ENCODE measurements at places on chromosomes 2 and 18. TPM values are rescaled to one million over a fixed set of nuclear protein-coding genes. Genes with fewer than 3 reads are reported as not detected.

DNA sequence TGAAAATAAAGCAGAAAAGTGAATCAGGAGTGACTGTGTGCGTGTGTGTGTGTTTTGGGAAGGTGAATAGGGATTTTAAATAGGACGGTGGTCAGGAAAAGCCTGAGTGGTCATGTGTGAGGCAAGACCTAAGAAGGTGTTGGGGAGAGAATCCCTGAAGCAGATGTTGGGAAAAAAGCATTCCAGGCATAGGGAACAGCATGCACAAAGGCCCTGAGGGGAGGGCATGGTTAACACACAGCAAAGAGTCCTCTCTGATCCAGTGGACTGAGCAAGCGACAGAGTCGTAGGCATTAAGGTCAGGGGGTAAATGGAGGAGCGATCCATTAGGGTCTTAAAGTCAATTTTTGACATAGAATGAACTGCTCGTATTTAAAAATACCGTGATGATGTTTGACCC lies 34.0 kb upstream of the OTOS start:
- H3K36me3 ChIP-seq, result no peaks in the 10 kb centered on the region
- no peaks in the 10 kb centered on the region for H3K4me1 ChIP-seq
- H3K27me3 ChIP-seq, result no peaks in the 10 kb centered on the region
- no peak for DNase-seq
- no peak overlapping the region for H3K4me3 ChIP-seq

- no peaks in the 10 kb centered on the region for H3K4me1 ChIP-seq
- no peaks in the 10 kb centered on the region for H3K27me3 ChIP-seq
- no peaks in the 10 kb centered on the region for H3K36me3 ChIP-seq
- H3K4me3 ChIP-seq, result no peak overlapping the region
Observed at GRCh38 chr2:170324640-170325046, 146.7 kb downstream of the MYO3B start.

- no peak overlapping the region for H3K27ac ChIP-seq
- no peak for DNase-seq
- H3K4me3 ChIP-seq, result no peak overlapping the region
- H3K4me1 ChIP-seq, result no peaks in the 10 kb centered on the region
Observed at GRCh38 chr2:58764338-58765104, 523.4 kb upstream of the FANCL start.

GRCh38 chr2:152413228-152414030 lies 78.5 kb downstream of the FMNL2 start:
- H3K4me3 ChIP-seq, result no peak overlapping the region
- DNase-seq, result no peak
- no peaks in the 10 kb centered on the region for H3K36me3 ChIP-seq
- H3K27ac ChIP-seq, result no peak overlapping the region
- no peaks in the 10 kb centered on the region for H3K27me3 ChIP-seq

DNA sequence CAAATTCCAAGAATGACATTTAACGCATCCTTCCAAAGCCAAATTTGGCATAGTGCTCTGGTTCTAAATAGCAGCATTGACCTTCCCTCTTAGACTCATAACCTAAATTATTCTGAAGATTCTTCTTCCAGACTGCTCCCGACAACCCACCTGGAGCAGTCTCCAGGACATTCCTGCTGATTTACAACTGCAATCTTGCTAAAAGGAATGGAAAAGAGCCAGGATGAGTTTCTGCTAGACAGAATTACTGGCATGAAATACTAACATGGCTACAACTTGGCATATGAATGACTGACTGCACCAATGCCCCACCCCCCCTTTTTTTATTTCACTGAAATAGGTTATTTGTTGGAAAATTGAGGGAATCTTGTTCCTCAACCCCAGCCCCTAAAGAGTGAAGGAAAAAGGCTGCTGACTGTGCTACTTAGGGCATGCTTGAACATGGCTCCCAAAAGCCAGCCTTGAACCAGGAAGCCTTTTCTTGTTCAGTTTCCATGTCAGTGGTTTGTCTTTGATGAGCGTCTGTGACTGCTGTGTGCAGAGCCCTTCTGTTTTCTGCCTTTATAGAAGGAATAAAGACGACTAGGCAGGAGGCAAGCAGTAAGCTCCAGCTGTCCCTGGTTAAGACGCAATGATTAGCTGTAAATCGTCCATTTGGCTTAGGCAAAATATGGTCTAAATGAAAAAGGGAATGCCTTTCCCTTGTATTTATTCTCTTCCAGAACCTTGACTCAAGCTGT lies 47.4 kb upstream of the ITGB6 start:
- no peaks in the 10 kb centered on the region for H3K36me3 ChIP-seq
- no peak overlapping the region for H3K4me3 ChIP-seq

DNA sequence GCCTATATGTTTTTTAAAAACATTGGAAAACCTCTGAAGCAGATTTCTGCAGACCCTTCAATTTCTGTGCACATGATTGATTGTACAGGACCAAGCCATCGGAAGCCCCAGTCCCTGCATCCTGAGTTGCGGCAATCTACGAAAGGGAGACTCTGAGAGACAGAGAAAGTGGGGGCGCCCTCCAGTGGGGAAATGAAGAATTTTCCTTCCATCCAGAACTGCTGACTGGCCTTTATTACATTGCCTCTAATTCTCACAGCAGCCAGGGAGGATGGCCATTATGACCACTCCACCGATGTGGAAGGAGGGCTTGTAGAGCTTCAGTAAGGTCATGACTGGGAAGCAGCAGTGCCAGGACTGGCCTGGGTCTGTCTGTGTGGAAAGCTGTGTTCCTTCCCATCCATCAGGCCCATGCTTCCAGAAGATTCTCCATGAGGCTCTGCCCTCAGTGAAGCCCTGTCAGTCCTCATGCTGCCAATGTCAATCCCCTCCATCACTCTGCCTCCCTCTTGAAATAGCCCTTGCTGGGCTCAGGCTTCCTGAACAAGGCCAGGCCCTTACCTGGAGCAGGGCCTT lies 20.0 kb upstream of the RESP18 start:
- H3K36me3 ChIP-seq, result no peaks in the 10 kb centered on the region
- no peak overlapping the region for H3K27ac ChIP-seq
- H3K4me3 ChIP-seq, result no peak overlapping the region
- H3K27me3 ChIP-seq, result peaks cover 2% of the 10 kb centered on the region

- H3K4me3 ChIP-seq, result no peak overlapping the region
- no peak overlapping the region for H3K27ac ChIP-seq
- H3K4me1 ChIP-seq, result no peaks in the 10 kb centered on the region
- DNase-seq, result no peak
Observed at GRCh38 chr18:57959278-57959677, 84.7 kb upstream of the NEDD4L start.

DNA sequence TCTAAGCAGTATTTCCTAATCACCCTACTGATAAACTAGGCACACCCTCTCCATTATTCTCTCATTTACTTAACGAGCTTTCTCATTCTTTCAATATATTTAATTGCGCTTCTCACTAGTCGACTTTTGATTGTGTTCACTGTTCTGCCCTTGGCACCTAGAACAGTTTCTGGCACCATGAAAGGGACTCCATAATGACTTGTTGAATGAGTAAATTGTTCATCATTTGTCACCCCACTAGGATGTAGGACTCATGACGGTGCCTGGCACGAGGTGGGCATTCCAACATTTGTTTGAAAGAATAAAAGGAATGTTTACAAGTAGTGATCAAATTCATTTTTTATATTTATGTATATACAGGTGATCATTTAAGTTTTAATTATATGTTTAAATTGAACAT lies 123.7 kb downstream of the DIS3L2 start:
- no peak overlapping the region for H3K4me3 ChIP-seq
- H3K27ac ChIP-seq, result no peak overlapping the region
- no peak for DNase-seq
- H3K4me1 ChIP-seq, result peaks cover 11% of the 10 kb centered on the region
- H3K36me3 ChIP-seq, result no peaks in the 10 kb centered on the region

DNA sequence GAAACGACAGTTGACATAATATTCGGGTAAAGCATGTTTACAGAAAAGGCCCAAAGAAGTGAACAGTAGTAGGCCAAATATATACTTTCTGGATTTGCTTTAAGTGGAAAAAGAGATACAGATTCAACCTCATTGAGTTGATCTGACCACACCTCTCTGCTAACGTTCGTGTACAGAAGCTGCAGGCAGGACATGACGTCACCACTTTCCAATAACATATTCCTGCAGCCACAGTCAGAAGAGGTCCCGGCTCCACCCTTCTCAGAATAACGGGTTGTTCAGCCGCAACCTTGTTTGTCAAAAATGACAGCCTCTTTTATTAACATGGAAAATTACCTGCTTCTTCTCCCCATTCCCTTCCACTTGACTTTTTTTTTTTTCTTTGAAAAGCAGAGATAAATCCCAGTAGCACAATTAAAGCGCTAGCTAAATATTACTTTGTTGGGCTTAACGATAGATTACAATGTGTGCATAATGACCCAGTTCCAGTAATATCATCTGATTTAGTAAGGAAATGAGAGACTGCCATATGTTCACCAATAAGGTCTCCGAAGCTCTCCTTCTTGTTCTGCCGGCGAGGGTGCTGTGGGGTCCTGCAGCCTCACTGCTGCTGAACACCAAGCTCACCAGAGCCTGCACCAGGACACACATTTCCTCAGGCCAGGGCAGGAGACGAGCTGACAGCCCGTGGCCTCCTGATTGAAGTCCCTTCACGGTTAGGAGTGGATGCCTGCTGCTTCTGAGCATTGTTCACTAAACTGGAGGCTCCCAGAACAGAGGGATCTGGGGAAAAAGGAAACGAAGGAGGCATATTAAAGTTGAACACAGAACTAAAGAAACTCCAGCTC lies 451.0 kb upstream of the SALL3 start:
- H3K27ac ChIP-seq, result no peak overlapping the region
- no peaks in the 10 kb centered on the region for H3K36me3 ChIP-seq
- no peaks in the 10 kb centered on the region for H3K27me3 ChIP-seq
- DNase-seq, result peak; percentile 55

- no peaks in the 10 kb centered on the region for H3K4me1 ChIP-seq
- no peak overlapping the region for H3K4me3 ChIP-seq
- no peaks in the 10 kb centered on the region for H3K27me3 ChIP-seq
- no peaks in the 10 kb centered on the region for H3K36me3 ChIP-seq
- DNase-seq, result no peak
Observed at GRCh38 chr2:160077912-160078810, 15.7 kb upstream of the PLA2R1 start.

DNA sequence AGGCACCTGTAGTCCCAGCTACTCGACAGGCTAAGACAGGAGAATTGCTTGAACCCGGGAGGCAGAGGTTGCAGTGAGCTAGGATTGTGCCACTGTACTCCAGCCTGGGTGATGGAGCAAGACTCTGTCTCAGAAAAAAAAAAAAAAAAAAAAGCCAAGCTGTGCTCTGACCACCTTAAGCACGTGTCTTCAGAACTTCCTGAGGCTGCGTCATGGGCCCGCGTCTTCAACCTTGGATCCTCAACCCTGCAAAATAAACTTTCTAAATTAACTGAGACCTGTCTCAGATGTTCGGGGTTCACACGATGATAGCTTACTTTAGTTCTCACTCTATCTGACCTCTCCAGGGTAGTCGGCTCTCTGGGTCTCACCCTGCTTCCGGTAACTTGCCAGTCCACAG lies 65.8 kb upstream of the CABLES1 start:
- no peaks in the 10 kb centered on the region for H3K36me3 ChIP-seq
- no peak for DNase-seq
- H3K4me3 ChIP-seq, result no peak overlapping the region
- H3K4me1 ChIP-seq, result no peaks in the 10 kb centered on the region
- no peak overlapping the region for H3K27ac ChIP-seq

DNA sequence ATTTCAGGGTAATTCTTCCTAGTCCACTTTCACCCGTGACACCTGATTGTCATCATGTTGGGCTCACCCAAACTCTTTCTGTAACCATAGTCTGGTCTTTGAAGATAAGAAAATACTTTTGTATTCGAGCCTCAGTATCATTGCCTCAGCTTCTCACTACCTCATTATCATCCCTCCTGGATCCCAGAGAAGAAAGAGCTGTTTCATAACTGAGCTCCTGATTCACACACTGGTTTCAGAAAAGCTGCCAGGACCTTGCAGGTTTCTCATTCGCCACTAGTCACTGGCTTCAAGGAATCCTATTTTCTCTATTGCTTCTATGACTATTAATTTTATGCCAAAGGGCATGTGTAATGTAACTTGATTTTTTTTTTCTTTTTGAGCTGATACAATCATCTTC lies 2.9 kb upstream of the CRIM1 start:
- DNase-seq, result no peak
- H3K36me3 ChIP-seq, result no peaks in the 10 kb centered on the region
- no peak overlapping the region for H3K27ac ChIP-seq
- no peaks in the 10 kb centered on the region for H3K27me3 ChIP-seq
- peaks cover 15% of the 10 kb centered on the region for H3K4me1 ChIP-seq
- no peak overlapping the region for H3K4me3 ChIP-seq

GRCh38 chr2:197311421-197312033 lies 947 bp upstream of the ANKRD44 start:
- H3K36me3 ChIP-seq, result no peaks in the 10 kb centered on the region
- no peaks in the 10 kb centered on the region for H3K27me3 ChIP-seq
- H3K27ac ChIP-seq, result peak overlapping the region; percentile 58
- no peak overlapping the region for H3K4me3 ChIP-seq

DNA sequence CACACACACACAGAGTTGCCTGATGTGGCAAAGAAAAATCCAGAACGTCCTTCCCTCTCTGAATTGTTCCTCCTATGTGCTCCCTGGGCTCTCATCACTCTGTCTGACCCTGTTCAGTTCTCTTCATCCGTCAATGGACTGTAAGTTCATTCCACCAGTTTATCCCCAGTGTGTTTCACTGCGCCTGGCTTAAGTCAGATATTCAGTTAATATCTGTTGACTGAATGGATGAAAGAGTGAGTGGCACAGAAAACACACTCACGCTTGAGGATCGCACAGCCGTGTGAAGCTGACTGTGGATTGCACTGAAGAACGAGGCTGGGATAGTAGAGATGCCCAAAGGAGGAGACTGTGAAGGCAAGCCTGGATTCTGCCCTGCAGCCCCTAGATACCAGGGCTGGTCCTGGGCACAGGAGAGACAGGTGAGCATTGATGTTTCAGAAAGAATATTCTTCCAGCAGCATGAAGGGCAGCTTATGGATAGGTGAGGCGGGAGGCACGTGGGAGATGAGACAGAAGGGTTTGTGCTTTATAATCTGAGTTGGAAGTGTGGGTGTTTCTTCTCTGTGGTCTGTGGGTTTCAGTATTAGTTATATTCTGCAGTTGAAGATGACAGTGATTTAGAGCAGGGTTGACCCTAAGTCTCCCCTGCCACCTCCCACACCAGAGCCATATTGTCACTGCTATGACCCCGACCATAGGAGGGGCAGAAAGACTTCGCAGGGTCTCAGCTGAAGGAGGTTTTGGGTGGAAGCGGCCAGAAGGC lies 129.9 kb downstream of the SOCS6 start:
- H3K27me3 ChIP-seq, result no peaks in the 10 kb centered on the region
- DNase-seq, result no peak
- H3K27ac ChIP-seq, result no peak overlapping the region
- H3K4me1 ChIP-seq, result no peaks in the 10 kb centered on the region
- H3K4me3 ChIP-seq, result no peak overlapping the region

GRCh38 chr2:55885127-55885943 lies 38.2 kb downstream of the EFEMP1 start:
- DNase-seq, result no peak
- H3K4me1 ChIP-seq, result no peaks in the 10 kb centered on the region
- H3K27me3 ChIP-seq, result no peaks in the 10 kb centered on the region
- peak overlapping the region; percentile 88 for H3K27ac ChIP-seq
- H3K4me3 ChIP-seq, result no peak overlapping the region
- H3K36me3 ChIP-seq, result no peaks in the 10 kb centered on the region

The TUBA4B gene
- not detected for total RNA-seq

The FBXO48 gene
- total RNA-seq, result 0.33 TPM

The ABCB11 gene
- total RNA-seq, result 0.12 TPM

The NPPC gene
- 0.82 TPM for total RNA-seq

The DPYSL5 gene
- total RNA-seq, result 0.12 TPM

The TMEM178A gene
- total RNA-seq, result 2.9 TPM

The TACR1 gene
- 0.07 TPM for total RNA-seq

Measured in right atrium auricular region (tissue), 2 donors.